Left ventricle myocardium superior (tissue), 1 donor: ENCODE measurements at places on chromosomes 2 and 18. TPM values are rescaled to one million over a fixed set of nuclear protein-coding genes. Genes with fewer than 3 reads are reported as not detected.

- DNase-seq = no peak
Observed at GRCh38 chr18:64983497-64984238, 767.1 kb upstream of the CDH7 start.

DNA sequence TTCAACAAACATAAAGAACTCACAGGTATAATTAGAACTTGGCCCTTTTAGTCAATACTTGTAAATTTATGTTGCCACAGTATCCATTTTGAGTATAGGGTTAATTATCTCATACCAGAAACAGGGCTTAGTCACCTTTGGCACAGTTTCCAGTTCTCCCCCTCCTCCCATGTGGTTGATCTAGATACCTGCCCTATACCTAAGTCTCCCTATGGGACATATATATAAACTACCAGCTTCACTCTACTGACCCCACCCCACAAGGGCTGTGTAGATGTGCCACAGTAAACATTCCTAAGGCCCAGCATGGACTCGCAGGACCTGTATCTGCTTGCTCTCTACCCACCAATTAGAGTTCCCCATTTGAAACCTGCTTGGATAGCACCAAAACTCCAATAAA lies 371.7 kb upstream of the RND3 start:
- no peak for DNase-seq

- peak; percentile 41 for DNase-seq
Observed at GRCh38 chr2:207086136-207086535, 79.6 kb downstream of the KLF7 start.

Gene ALS2
- 35.6 TPM for total RNA-seq

Gene PPP1R1C
- 25.2 TPM for total RNA-seq

DNA sequence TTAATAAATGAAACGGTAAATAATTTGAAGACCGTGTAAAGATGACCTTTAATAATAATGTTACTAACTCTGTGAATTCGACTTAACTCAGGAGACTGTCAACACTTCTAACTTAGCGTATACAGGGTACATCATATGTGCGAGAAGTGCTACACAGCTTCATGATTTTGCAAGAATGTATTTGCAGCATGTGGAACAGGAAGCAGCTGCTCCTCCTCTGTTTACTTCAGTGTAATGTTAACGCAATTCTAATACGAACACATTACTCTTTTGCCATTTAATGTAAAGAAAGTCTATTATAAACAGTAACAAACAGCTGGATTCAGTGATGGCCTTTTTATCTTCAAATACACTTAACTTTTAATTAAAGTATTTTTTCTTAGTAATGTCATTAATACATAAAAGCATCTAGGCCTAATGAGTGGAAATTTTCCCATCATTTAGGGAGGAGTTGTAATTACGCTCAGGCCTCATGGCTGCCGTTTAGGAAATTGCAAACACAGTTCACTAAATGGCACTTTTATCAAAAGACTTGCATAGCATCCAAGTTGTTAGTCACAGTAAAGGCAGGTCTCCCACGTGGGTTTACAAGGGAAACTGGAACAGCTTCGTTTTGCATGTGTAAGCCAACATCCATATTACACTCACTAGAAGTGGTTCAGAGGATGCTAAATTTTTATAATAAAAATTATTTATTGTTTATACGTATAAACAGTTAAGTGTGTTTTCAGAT lies 635.7 kb downstream of the FBXO15 start:
- no peak for DNase-seq

GRCh38 chr2:202488671-202489070 lies 112.5 kb downstream of the BMPR2 start:
- DNase-seq = no peak

GRCh38 chr2:236637686-236638569 lies 68.3 kb downstream of the ACKR3 start:
- DNase-seq = no peak

Gene BOLL
- total RNA-seq = not detected

DNA sequence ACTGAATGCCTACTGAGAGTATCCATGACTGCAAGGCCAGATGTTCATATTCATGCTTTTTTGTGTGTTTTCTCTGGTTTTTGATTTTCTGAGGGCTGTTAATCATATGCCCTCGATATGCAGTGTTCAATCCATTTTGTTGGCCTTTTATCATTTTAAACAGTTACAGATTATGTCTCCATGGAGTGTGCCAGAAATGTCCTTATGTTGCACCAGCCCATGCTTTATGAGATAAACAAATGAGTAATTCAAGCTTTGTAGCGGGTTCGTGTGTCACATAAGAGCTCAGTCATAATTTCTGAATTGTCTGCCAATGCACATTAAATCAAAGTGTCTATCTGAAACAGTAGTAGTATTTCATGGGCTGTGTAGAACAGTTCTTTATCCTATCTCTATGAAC lies 583.0 kb downstream of the THSD7B start:
- no peak for DNase-seq
